ENCODE measurements at places on chromosomes 3 and 15.

GRCh38 chr3:112061152-112061551, 25.0 kb upstream of the C3orf52 start:
- DNase-seq, result no peak

- no peak for DNase-seq
Measured at GRCh38 chr3:186093271-186093900, 15.5 kb downstream of the ETV5 start.

DNA sequence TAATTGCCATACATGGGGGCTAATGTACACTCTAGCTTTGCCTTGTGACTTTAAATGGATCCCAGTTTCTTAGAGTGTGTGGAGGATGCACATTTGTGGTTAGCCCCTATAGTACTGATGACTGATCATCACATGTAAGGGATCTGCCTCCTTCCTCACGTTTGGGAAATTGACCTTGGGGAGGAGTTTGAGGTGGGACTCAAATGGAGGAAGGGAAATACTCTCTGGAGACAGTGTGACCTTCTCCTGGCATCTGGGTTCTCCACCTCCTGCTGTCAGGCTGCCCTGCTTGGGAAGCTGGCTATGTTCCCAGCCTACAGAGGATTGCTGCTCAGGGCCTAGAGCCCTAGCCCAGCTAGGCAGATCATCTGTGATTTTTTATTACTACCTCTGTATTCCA, 48.7 kb downstream of the PPM1L start:
- DNase-seq, result no peak

GRCh38 chr3:88003115-88003755, 55.6 kb downstream of the CGGBP1 start:
- DNase-seq, result no peak

- no peak for DNase-seq
Measured at GRCh38 chr15:92780843-92781242, 119.3 kb upstream of the CHD2 start.

DNA sequence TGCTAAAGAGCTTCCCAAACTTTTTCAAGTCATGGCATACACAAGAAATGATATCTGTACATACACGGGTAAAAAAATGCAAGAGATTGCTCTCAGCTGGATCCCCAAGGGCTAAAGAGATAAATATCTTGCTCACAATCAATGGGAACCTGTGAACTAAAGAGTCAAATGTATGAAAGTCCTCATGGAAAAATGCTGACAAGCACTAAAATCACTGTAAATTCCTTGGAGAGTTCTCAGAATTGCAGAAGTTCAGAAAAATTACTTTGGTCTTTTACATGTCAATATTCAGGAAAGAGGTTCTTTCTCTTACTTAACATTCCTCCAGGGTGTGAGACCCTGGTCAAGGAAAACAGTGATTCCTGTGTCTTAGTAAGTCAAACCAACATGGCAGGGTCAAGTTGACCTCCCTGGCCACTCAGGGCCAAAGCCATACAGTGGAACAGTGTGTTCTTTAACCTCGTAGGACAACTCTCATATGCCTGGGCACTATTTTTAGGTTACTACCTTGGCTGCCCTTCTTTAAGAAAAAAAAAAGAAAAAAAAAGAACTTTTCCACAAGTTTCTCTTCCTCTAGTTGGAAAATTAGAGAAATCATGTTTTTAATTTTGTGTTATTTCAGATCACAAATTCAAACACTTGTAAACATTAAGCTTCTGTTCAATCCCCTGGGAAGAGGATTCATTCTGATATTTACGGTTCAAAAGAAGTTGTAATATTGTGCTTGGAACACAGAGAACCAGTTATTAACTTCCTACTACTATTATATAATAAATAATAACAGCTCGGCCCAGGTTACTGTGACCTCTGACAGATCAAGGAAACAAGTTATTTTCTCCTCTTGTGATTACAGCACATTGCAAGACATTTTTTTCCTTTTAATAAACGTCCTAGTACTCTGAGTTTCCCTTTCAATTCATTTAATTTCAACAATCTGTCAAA, 12.5 kb downstream of the SSR3 start:
- no peak for DNase-seq

DNA sequence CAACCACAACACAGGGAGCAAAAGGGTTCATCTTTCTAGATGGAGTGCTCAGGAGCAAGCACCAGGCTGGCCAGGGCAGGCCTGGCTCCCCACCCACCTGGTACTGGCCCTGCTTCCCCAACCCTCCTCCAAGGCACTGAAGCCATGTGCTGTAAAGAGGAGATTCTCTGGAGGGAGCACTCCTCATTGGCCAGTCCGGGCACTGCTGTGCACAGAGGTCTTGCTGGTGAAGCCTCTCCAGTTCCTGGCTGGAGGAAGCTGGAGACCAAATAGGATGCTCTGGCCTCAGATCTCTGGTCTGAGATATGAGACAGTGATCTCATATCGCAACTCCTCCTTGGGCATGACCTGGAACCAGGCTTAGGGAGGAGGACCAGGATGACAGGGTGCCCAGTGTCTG, 7.7 kb upstream of the SEMA3F start:
- no peak for DNase-seq

DNA sequence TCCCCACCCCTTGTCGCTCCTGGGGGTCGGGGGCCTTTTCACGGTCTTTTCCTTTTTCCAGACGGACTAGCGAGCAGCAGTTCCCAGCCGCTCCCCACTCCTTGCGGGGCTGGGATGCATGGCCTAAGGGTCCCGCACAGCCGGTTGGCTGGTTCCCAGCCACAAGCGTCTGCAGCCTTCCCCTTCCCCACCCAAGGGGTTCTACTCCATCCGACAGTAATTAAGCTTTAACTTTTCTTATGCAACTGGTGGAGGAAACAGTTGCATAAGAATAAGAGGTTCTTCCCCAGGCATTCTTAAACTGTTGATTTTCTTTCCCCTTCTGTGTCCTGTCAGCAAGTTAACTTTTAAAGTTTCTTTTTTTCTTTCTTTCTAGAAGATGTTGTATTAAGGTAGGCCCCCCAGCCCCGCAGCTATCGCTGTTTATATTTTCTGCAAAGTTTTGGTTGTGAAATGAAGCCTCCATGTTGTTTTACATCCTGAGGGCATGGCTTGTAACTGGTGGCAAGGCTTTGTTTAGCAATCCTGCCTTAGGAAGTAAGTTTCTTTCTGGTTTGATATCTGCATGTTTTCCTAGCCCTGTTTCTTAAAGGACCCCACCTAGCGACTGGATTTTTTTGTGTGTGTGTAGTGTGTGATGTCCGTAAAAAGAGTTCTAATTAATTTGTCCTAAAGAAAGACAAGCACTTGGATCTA, 207.5 kb downstream of the ZNF385D start:
- no peak for DNase-seq

- no peak for DNase-seq
Measured at GRCh38 chr3:126340081-126340511, 17.1 kb downstream of the KLF15 start.

DNA sequence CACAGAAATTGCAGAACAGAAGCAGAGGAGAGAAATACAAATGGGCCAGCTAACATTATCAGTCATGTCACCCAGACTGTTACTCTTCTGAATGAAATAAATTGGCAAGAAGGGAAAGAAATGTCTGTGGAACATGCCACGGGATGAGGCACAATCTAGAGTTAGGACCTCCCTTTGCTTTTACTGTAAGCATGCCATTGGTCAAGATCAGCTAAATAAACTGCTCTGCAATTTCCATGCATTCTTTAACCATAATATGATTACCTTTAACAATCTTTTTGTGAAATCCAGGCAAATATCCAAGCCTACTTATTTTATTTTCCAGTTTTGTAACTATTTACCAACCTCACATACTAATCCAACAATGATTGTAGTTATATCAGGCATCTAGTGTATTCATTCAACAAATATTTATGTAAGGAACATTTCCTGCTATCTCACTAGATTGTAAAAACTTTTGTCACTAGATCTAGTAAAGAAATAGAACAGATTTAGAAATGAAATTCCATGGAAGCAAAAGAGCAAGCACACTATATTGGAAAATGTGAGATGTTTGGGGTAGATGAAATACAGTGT, 383.4 kb downstream of the MECOM start:
- no peak for DNase-seq

DNA sequence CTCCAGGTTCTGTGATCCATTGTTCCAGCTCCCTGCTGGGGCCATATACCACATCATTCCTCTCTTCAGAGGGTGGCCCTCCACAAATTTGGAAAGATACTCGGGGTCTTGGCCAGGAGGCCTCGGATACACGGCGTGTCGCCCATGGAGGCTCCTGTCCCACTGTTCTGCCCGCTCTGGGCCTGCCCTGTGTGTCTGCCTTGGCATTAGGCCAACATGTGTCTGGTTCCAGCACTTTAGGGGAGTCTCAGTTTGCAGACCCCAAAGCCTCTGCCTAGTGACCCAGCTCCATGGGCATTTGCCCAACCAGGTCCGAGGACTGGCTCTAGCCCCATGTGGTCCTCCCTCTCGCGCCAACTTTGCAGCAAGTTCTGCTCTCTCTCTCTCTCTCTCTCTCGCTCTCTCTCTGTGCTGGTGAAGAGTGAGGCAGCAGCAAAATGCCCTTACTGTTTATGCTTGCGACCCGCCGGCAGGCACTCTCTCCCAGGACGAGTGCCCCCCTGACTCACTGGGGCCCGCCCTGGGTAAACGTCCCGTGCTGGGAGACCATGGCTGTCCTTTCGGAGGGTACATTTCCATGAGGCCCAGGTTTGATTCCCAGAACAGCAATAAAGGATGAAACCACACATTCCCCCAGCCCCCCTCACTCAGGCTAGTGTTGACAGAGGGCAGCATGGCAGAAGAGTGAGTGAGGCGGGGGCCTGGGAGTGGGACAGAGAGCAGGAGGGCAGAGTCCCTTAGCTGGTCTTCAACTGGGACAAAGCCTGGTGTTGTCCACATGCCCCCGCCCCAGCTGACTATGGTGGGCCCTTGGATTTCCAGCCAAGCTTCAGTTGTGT, 77.9 kb downstream of the ISG20 start:
- DNase-seq, result no peak

- DNase-seq, result no peak
Measured at GRCh38 chr15:93294066-93294465, 205.1 kb upstream of the RGMA start.

- no peak for DNase-seq
Measured at GRCh38 chr3:147379651-147380050, 26.7 kb downstream of the ZIC4 start.

- no peak for DNase-seq
Measured at GRCh38 chr15:40942337-40942854, 10.9 kb upstream of the CHAC1 start.

- no peak for DNase-seq
Measured at GRCh38 chr3:130465521-130465920, 51.5 kb upstream of the COL6A6 start.

DNA sequence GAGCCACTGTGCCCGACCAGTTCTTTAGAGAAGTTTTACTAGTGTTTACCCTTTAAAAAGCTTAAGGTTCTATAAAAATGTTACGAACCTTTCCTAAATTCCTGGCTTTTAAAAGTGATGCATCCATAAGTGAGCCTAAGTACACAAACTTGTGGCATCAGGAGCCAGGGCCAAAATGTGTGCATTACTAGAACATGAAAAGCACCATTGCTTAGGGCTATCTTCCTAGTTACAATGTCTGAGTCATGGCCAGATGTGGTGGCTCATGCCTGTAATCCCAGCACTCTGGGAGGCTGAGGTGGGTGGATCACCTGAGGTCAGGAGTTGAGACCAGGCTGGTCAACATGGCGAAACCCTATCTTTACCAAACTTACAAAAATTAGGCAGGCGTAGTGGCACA, 39.9 kb downstream of the LEO1 start:
- no peak for DNase-seq

DNA sequence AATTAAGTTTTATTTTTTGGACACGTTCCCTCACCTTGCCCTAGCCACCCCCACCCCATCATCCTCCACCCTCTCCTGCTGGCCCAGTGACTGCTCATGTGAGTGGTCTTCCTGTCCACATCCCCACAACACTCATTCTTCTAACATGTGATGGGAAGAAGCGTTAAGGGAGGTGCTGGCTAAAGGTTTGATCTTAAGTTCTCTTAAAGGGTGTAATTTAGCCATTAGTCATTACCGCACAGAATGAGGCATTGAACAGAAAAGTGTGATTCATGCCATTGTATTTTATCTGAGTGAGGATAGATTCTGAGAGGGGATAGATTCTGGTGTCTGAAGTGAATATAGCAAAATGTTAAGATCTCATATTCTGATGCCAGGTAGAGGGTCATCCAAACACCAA, 272.9 kb upstream of the TPM1 start:
- DNase-seq, result no peak

DNA sequence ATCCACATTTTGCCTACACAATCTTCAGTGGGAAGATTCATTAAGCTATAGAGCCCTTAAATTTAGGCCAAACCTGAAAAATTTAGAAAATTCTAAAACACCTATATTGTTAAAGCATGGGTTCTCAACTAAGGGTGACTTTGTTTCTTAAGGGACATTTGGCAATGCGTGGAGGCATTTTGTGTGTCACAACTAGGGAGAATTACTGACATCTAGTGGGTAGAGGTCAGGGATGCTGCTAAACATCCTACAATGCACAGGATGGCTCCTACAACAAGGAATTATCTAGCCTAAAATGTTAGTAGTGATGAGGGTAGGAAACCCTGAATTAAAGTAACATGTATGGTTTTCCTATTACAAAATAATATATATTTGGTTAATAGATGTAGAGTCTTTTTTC, 55.8 kb downstream of the TBC1D5 start:
- no peak for DNase-seq

DNA sequence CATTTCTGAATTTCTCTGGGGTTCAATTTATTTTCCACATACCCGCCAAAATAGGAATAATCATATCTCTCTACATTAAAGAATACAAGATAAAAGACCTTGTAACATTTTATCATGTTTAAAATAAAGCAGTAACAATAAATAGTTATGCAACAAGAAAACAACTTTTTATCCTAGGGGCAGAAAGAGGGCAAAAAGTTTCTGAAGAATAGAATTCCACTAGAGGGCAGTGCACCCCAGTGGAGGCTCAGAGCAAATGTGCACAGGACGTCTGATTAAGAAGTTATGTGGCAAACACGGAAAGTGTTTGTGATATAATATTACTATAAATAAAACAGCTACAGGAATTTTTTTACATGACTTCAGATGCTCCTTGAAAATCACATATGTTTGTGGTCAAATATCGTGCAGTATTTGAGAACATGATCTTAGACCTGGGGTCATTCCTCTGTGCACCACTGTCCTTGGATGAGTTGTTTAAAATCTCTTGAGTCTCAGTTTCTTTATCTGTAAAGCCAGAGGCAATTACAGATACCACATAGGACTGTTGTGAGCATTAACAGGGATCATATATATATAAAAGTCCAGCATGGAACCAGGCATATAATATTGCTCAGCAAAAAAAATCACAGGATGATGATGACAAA, 13.2 kb upstream of the PIK3R4 start:
- DNase-seq, result no peak

DNA sequence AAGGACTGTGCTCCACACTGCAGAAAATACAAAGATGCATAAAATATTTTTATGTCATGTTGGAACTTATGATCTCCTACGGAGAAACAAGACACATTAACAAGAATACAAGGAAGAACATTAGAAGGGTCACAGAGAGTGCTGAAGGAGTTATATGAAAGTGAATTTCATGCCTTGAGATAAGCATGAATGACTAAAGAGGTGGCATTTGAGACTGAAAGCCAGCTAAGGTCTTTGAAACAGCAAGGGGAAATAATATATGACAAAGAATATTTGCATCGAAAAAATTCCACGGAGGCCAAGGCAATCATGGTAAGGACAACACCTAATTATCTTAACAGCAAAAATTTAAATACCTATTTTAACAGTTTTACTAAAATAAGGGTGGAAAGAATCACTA, 12.5 kb downstream of the GSK3B start:
- no peak for DNase-seq

Measured in stimulated activated CD8-positive, alpha-beta memory T cell treated with anti-CD3 and anti-CD28 coated beads, Interleukin-2, amount 100 ng/mL, for 48 hours (primary cell).